ENCODE measurements at places on chromosomes 11 and 22.

DNA sequence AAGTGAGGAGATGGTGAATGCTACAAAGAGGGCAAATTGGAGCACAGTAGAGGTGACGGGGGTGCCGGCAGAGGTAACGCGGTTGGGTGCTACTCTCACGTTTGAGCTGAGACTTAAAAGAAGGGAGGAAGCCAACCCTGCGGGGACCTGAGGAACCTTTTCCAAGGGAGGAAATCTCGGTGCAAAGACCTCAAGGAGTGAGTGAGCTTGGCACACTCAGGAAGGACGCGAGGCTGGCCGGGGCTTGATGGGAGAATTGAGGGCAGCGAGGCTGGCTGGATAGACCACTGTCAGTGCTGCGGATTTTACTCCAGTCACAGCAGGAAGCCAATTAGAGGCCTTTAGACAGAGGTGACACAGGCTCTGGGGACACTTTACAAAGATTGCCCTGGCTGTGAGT, 25.0 kb downstream of the TSKU start:
- DNase-seq = no peak

DNA sequence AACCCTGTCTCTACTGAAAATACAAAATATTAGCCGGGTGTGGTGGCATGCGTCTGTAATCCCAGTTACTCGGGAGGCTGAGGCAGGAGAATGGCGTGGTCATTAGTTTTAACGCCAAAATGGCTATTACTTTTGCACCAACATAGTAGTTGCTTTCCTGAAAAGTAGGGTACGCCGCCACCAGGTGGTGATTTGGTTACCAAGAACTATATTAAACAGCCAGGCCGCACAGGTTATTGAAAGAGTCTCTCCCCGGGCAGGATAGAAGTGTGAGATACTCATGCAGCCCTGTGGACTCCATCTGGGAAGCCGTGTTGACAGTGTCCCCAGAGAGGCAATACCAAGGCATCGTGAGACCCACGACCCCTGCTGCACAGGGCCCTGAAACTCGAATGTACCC, 24.6 kb upstream of the LRRC32 start:
- DNase-seq = no peak

DNA sequence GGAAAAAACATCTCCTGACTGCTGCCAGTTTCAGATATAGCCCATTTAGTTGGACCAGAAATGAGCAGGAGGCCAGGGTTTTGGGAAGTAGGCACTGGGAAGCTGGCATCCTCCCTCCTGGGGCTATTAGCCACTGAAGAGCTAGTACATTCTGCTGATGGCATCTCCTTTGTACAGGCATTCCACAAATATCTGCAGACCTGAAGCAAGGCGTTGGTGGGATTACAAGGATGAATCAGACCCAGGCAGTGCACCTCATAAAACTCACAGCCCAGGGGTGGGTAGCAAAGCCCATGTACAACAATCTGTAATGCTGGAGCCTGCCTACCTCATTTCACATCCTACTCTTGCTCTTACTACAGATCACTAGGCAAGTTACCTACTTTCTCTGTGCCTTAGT, 27.5 kb upstream of the POU2AF1 start:
- no peak for DNase-seq

DNA sequence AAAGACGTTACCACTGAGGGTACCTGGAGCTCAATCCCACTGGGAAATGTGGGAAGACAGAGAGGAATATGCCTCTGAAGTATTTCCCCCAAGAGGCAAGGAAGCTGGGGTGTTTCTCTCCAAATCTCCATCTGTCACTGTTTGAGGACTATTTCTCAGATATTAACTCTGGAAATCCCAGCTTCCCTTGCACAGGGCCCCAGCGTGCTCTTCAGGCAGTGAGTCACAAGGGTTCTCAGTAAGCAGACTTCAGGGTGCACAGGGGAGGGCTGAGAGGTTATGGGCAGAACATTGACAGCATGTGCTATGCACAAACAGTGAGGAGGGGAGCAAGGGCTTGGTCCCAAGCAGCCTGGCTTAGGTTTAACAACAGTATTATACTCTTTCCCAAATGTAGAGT, 60.9 kb upstream of the EED start:
- no peak for DNase-seq

- no peak for DNase-seq
Measured at GRCh38 chr11:36131721-36132397, 157.4 kb downstream of the COMMD9 start.

DNA sequence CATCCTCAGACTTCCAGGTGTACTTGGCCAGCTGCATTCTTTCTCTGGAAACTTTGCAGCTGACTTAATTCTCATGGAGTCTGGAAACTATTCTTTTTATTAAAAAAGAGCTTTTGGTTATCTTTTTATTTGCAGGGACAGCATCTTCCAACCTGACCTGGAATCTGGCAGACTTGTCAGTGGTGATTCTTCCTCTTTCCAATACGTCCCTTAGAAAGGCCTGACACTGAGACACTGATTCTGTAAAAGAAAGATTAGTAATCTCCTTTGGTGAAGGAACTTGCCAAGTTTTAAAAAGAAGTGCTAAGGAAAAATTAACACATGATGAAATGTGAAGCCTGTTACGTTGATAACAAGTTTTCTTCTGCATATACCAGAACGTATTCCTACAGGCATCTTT, 440.9 kb upstream of the RAG2 start:
- no peak for DNase-seq

- no peak for DNase-seq
Measured at GRCh38 chr22:20957683-20958431, 9.2 kb upstream of the AIFM3 start.

- DNase-seq = no peak
Measured at GRCh38 chr11:133337951-133338418, 194.3 kb downstream of the OPCML start.

- peak; percentile 3 for DNase-seq
Measured at GRCh38 chr11:95849087-95849825, 59.0 kb downstream of the CEP57 start.

GRCh38 chr11:2366733-2367132, 10.4 kb upstream of the CD81 start:
- DNase-seq = no peak

- no peak for DNase-seq
Measured at GRCh38 chr11:9219572-9219971, 45.6 kb downstream of the DENND5A start.

GRCh38 chr22:36117053-36117554, 43.5 kb downstream of the APOL3 start:
- no peak for DNase-seq

DNA sequence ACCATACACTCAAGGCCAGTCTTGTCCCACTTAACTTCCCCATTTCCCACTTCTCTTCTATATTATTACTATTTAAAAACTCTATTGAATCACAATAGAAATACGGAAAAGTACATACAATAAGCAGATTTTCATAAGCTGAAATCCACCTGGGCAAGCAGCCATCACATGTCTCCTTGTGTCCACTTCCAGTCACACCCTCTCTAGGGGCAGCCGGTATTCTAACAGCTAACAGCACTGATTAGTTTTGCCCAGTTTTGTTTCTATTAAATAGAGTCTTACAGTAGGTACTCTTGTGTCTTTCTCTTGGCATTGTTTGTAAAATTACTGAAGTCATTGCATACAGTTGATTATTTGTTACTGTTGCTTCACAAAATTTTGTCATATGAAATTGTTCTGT, 37.8 kb downstream of the PPP6R3 start:
- DNase-seq = no peak

All from activated CD4-positive, alpha-beta T cell treated with anti-CD3 and anti-CD28 coated beads, Interleukin-2, amount 50 U/mL, for 1 hour (primary cell).